Naive B cell (primary cell): ENCODE measurements at places on chromosomes 4 and X.

DNA sequence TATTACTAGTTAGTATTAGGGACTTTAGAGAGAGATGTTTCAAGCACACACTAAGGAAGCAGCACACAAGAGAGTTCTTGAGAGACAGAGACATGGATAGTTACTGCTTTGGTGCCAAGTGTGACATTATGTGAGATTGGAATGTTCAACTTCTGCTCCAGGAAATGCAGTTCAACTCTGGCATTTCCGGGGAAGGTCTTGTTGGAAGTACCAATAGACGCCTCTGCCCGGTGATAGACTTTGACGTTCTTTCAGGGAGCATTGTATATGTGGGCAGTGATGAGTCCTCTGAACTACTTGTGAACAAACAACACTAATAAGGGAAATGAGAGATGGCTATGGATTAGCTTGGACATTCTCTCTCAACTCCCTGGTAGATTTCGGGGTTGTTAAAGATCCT is 638.1 kb upstream of the BOD1L1 start:
- no peak for DNase-seq
- peaks cover 11% of the 10 kb centered on the region for H3K4me1 ChIP-seq
- H3K4me3 ChIP-seq, result no peak overlapping the region

DNA sequence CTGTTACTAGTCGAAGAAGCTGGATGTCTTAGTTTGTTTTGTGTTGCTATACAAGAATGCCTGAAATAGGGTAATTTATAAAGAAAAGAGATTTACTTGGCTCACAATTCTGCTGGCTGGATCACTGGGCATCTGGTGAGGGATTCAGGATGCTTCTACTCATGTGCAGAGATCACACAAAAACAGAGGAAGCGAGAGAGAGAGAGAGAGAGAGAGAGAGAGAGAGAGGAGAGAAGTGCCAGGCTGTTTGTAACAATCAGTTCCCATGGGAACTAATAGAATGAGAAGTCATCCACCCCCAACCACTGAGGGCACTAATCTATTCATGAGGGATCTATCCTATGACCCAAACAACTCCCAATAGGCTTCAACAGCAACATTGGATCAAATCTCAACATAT is 66.2 kb upstream of the FAM9A start:
- H3K4me1 ChIP-seq, result no peaks in the 10 kb centered on the region
- H3K36me3 ChIP-seq, result no peaks in the 10 kb centered on the region
- no peak overlapping the region for H3K4me3 ChIP-seq
- no peak overlapping the region for H3K27ac ChIP-seq

GRCh38 chr4:98963538-98964433 is 31.7 kb upstream of the METAP1 start:
- peaks cover 21% of the 10 kb centered on the region for H3K27me3 ChIP-seq
- H3K36me3 ChIP-seq, result no peaks in the 10 kb centered on the region
- H3K4me1 ChIP-seq, result no peaks in the 10 kb centered on the region
- no peak overlapping the region for H3K4me3 ChIP-seq
- DNase-seq, result no peak

DNA sequence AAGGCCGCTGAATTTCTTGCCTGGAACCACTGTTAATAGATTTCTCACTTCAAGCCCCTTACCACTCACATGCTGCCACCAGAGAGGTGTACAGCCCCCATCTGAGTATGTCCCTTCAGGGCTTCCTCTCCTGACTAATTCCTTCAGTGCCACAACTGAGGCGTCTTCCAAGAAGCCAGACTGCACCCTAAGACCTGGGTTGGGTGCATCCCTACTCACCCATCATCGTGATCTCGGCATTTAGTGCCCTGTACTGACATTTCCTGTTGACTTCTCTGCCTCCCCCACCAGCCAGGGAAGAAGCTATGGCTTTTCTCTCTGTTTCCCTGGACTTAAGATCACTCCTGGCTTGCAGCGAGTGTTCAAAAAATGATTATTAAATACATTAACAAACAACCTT is 40.4 kb upstream of the MAP3K15 start:
- H3K36me3 ChIP-seq, result no peaks in the 10 kb centered on the region
- H3K27me3 ChIP-seq, result no peaks in the 10 kb centered on the region
- H3K4me1 ChIP-seq, result no peaks in the 10 kb centered on the region
- no peak for DNase-seq
- H3K4me3 ChIP-seq, result no peak overlapping the region
- no peak overlapping the region for H3K27ac ChIP-seq

GRCh38 chrX:6225911-6226595 is 2.6 kb downstream of the NLGN4X start:
- peaks cover 8% of the 10 kb centered on the region for H3K36me3 ChIP-seq
- no peak for DNase-seq
- H3K4me1 ChIP-seq, result peaks cover 7% of the 10 kb centered on the region
- no peak overlapping the region for H3K27ac ChIP-seq
- peaks cover 47% of the 10 kb centered on the region for H3K27me3 ChIP-seq
- H3K4me3 ChIP-seq, result no peak overlapping the region

DNA sequence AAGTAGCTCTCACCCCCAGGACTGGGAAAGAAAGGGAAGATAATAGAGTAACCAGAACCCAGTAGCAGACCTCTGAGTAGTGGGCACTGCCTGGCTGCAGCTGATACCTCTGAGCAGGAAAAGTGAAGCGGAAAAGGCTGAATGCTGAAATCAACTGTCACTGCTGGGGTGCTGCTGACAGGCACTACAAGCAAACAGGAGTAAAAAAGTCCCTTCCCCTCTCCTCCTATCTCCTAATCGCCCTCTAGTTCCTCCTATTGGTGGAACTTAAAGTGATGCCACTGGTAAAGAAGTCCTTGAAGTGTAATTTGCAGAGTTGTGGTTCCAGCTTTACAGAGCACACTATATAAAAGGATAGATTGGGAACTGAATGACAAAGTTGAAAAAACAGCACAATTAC is 32.8 kb upstream of the GLRB start:
- no peak overlapping the region for H3K4me3 ChIP-seq
- no peaks in the 10 kb centered on the region for H3K27me3 ChIP-seq
- no peaks in the 10 kb centered on the region for H3K4me1 ChIP-seq
- no peaks in the 10 kb centered on the region for H3K36me3 ChIP-seq
- DNase-seq, result no peak

GRCh38 chrX:153598541-153599191 is at the start of gene CCNQ:
Gene CCNQ (minus strand): TSS chrX:153599139. CDS start chrX:153599073, 66 bp downstream.
- H3K27me3 ChIP-seq, result no peaks in the 10 kb centered on the region
- peak within 1 kb of the TSS; percentile 86 for H3K27ac ChIP-seq
- H3K4me1 ChIP-seq, result peaks cover 34% of the 10 kb centered on the region
- H3K36me3 ChIP-seq, result no peaks in the 10 kb centered on the region
- peak within 1 kb of the TSS; percentile 92 for H3K4me3 ChIP-seq

- H3K4me3 ChIP-seq, result no peak overlapping the region
- H3K27ac ChIP-seq, result peak overlapping the region; percentile 22
- no peaks in the 10 kb centered on the region for H3K36me3 ChIP-seq
- DNase-seq, result no peak
- H3K27me3 ChIP-seq, result peaks cover 25% of the 10 kb centered on the region
Observed at GRCh38 chrX:11724122-11725017, 33.7 kb upstream of the MSL3 start.

DNA sequence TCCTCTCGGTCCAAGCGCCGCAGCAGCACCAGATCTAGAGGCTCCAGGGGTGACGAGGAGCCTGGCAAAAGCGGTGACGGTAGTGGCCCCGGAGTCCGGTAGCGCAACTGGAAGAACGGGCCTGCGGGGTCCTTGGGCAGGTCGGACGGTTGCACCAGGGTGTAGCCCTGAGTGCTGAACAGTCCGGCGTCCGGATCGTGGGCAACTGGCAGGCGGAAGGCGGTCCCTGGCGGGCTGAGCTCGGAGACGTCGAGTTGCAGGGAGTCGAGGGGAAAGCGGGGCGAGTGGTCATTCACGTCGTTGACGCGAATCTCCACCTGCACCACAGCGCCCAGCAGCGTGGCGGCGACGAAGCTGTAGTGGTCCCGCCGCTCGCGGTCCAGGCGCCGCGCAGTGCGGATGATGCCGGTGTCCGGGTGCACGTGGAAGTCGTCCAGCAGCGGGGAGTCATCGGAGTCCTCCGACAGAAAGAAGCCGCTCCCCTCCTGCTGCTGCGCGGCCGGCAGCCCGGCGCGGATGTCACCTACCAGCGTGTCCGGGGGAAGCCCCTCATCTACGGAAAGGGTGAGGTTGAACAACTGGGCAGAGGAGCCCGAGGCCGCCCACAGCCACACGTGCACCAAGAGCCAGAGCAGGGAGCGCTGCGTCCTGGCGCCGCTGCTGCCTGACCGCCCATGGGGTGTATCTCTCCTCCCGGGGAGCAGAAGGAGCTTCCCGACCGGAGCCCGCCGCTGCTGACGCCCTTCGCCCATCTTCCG is 837 bp downstream of the DCHS2 start:
- H3K36me3 ChIP-seq, result no peaks in the 10 kb centered on the region
- H3K27me3 ChIP-seq, result peaks cover 47% of the 10 kb centered on the region
- peaks cover 19% of the 10 kb centered on the region for H3K4me1 ChIP-seq

GRCh38 chr4:122458625-122459024 is 2.1 kb upstream of the IL2 start:
- H3K36me3 ChIP-seq, result no peaks in the 10 kb centered on the region
- H3K4me3 ChIP-seq, result no peak overlapping the region
- DNase-seq, result no peak
- no peak overlapping the region for H3K27ac ChIP-seq
- H3K4me1 ChIP-seq, result peaks cover 6% of the 10 kb centered on the region

DNA sequence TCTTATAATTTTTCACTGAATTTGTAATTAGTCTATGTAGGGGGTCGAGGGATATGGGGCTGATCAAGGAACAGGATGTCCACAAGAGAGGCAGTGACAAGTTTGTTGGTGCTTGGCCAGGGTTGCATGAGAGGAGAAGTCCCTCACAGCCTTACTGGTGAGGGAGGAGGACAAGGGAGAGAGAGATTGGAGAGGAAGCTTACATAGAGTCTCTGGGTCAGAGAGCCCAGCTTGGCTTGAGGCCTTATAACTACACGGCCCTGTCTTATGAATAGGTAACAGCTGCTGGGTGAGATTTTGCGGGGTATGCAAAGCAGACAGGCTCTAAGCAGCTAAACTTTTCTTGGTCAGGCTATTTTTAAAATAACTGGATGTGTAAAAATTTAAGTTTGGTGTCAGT is 37.9 kb upstream of the OTUD4 start:
- no peak overlapping the region for H3K27ac ChIP-seq
- no peak overlapping the region for H3K4me3 ChIP-seq
- DNase-seq, result no peak
